ENCODE measurements at places on chromosomes 13 and 19.

DNA sequence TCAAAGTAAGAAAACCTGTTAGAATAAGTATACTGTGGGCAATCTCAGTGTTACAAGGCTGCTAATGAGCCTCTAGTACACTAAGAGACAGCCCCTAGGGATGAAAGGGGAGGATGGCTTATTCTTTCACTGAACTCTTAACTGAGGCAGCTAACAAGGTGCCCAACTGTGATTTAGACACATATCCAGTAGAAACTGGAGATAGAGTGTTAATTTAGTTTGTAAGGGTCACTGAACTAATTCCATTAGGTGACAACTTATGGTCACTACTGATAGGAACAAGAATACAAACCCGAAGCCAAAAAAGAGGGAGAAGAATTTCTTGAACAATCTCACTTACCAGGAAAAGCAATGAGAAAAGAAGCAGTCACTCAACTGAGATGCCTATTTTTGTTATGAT, 1010.6 kb downstream of the PCDH9 start:
- DNase-seq = no peak

GRCh38 chr19:49447485-49448431, 3.9 kb downstream of the PIH1D1 start:
- no peak for DNase-seq

DNA sequence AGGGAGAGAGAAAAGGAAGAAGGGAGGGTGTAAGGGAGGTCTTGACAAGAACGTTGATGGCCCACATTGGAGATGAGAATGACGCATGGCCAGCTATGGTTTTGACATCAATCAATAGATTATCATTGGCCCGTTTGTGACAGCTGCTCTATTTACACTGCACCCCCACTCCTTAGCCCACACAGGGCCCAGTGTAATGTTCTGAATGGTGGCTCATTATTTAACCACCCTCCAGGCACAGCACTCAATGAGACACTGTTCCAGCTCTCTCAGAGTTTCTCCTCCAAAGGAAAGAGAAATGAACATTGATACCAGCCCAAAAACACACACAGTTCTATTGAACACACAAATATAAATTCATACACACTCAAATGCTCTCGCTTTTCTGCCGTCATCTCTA, 173.0 kb upstream of the IPO5 start:
- DNase-seq = no peak

DNA sequence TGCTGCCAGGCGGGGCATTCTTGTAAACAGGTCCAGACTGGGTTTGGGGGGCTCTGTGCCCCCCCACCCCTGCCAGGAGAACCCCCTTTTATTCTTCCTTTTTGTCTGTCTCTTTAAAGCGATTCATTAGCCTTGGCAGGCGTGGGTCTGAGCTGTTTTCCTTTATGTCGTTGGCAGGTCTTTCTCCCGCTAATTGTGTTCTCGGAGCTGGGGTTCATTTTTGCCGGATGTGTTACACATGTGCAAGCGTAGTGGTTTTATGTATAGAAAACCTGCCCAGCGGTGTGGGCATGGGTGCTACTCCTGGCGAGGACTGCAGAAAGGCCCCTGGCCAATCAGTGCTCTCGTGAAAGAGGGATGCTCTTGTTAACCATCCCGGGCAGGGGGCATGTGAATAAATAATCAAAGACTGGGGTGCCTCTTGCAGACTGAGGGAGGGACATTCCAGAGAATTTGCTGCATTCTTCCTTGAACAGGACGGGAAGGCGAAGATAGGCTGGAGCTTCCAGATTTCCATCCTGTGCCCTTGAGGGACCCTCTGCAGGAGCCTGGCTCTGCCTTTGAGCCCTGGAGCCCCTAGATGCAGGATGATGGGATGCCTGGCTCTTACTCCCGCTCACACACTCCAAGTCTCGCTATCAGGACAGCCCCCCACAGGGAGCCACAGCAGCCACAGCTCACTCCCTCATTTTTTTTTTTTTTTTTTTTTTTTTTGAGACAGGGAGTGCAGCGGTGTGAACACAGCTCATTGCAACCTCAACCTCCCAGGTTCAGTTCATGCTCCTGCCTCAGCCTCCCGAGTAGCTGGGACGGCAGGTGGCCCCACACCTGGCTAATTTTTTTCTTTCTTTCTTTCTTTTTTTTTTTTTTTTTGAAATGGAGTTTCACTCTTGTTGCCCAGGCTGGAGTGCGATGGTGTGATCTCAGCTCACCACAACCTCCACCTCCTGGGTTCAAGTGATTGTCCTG, 14.1 kb downstream of the CARM1 start:
- no peak for DNase-seq

DNA sequence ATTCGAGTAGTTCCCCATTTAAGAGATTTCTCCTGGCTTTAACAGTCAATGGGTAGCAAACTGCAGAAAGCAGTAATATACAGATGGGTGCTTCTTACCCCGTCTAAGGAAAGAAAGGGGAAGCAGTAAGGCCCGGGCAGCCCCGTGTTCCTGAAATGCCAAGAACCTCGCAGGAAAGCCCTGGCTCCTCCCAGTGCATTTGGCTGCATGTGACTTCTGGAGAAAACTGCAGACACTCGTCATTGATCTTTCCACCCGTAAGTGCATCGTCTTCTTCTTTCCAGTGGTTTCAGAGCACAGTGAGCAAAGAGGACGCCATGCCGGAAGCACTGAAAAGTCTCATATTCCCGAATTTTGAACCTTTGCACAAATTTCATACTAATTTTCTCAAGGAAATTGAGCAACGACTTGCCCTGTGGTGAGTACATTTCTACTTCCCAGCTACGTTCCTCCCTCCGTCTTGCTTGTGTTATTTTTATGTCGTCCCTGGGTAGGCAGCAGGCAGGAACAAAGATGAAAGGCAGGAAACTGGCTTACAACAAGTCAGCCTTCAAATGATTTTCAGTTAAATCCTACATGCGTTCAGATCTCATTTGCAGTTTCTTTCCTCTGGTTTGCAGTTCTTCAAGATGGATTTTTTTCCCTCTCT, 165.2 kb downstream of the STK24 start:
- no peak for DNase-seq

GRCh38 chr19:1851654-1852580, 3.6 kb upstream of the REXO1 start:
- DNase-seq = peak; percentile 64

GRCh38 chr19:49546825-49547565, 19.2 kb downstream of the RCN3 start:
- DNase-seq = peak; percentile 49

DNA sequence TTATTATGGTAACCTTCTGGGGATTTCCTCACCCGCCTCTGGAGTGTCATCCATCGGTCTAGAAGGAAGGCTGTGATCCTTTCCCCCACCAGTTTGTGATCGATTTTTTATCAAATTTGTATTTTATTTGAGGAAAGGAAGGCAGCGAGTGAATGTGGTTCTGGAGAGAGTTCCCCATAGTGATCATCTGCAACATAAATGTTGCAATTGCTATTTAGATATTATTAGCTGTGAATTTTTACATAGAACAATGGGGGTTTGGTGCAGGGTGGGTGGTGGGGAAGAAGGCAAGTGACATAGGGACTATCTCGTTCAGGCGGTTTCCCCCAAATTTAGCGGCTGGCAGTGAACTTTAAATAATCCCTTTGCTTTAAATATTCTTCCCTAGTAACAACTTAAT, 1.2 kb downstream of the CDK8 start:
- no peak for DNase-seq

DNA sequence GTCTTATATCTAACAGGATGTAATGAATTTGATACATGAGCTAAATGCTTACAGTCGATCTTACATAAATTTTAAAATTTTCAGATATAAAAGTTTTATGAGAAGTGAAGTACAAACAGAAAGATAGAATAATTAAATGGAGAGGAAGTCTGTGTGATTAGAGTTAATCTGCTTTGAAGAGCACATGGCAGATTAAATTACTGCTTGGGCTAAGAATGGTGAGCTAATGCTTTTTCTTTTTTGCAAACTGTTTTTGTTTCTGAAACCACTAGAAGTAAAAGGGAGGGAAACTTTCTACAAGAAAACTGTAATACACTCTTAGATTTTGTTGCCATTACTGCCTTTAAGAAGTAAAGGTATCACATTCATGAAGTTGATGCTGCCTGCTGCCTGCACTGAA, 96.3 kb upstream of the SPRY2 start:
- DNase-seq = no peak

DNA sequence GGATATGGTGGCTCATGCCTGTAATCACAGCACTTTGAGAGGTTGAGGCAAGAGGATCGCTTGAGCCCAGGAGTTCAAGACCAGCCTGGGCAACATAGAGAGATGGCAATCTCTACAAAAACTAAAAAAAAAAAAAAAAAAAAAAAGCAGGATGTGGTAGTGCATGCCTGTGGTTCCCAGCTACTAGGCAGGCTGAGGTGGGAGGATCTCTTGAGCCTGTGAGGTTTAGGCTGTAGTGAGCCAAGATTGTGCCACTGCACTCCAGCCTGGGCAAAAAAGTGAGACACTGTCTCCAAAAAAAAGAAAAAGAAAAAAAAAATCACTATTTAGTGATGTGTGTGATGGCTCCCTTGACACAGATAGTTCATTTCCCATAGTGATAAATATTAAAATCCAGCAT, 365.0 kb upstream of the NBEA start:
- no peak for DNase-seq

- DNase-seq = no peak
Observed at GRCh38 chr13:100203696-100204367, 114.9 kb downstream of the PCCA start.

- DNase-seq = no peak
Observed at GRCh38 chr19:28019901-28020300, 1193.0 kb downstream of the UQCRFS1 start.

GRCh38 chr19:15304140-15304705, 28.1 kb downstream of the BRD4 start:
- no peak for DNase-seq

GRCh38 chr13:108315273-108315672, 45.8 kb downstream of the TNFSF13B start:
- no peak for DNase-seq

DNA sequence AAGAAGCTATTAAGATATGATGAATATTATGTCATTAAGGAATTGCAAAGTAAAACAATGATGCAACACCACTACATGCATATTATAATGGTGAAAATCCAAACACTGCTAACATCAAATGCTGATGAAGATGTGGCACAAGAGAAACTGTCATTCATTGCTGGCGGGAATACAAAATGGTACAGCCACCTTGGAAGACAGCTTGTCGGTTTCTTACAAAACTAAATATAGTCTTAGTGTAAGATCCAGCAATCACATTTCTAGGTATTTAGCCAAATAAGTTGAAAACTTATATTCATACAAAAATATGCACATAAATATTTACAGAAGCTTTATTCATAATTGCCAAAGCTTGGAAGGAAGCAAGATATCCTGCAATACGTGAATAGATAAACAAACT, 114.9 kb upstream of the EDNRB start:
- DNase-seq = no peak

DNA sequence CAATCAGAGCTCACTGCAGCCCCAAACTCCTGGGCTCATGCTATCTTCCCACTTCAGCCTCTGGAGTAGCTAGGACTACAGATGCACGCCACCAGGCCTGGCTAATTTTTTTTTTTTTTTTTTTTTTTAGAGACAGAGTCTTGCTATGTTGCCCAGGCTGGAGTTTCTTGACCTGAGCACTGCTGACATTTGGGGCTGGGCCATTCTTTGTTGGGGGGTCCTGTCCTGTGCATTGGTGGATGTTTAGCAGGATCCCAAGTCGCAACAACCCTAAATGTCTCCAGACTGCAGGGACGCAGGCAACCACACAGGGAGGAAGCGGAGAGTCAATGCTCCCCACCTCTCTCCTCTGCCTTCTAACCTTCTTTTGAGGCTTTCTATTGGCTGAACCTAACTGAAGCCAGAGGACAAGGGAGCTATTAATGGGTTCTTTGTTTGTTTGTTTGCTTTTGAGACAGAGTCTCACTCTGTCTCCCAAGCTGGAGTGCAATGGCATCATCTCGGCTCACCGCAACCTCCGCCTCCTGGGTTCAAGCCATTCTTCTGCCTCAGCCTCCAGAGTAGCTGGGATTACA, 58.3 kb upstream of the ADGRE5 start:
- DNase-seq = no peak

DNA sequence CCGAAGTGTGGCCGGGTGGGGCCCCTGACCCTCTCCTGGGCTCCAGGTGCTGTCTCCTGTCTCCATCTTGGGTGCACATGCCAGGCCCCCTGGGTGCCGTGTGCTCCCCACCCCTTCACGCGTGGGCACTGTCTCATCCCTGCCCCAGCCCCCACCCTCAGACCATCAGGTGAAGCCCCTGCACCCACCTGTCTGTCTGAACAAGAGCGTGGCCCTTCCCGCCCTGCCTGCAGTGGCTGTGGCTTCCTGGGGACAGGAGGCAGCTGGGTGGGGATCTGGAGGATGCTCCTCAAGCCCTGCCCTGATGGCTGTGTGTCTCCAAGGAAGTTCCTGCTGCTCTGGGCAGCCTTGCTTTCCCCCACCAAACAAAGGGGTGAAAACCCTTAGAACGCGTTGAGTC, 2.2 kb downstream of the PRR22 start:
- no peak for DNase-seq

DNA sequence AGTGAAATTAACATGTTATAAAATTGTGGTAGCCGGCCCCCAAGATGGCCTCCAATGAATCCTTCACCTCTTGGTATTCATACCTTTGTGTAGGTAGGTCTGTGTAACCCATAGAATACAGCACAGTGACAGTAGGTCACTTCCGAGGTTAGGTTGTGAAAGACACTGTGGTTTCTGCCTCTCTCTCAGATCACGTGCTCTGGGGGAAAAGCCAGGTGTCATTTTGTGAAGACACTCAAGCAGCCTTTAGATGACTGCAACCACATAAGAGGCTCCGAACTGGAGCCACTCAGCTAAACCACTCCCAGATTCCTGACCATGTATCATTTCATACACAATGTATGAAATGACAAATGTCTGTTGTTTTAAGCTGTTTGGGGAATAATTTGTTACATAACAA, 9.8 kb upstream of the USPL1 start:
- peak; percentile 53 for DNase-seq

DNA sequence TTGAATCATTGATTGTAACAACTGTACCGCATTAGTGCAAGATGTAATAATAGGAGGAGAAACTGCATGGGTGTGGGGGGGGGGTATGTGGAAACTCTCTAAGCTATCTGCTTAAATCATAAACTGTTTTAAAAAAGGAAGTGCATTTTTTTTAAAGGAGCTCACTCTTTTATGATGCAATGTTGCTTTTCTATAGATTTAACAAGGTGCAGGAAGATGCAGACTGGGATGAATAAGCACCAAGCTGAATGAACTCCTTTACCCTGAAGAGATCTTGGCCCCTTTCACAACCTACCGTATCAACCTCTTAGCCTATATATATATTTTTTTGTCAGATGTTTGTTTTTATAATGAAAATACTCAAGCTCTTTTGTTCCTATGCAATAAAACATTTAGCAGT, 95.9 kb downstream of the AKAP11 start:
- no peak for DNase-seq

DNA sequence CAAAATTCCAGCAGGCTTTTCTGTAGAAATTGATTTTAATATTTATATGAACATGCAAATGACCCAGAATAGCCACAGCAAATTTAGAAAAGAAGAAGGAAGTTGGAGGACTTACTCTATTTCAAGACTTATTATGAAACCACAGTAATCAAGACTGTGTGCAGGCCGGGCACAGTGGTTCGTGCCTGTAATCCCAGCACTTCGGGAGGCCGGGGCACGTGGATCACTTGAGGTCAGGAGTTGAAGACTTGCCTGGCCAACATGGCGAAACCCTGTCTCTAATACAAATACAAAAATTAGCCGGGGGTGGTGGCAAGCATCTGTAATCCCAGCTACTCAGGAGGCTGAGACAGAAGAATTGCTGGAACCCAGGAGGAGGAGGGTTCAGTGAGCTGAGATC, 6.0 kb upstream of the FFAR2 start:
- no peak for DNase-seq

- DNase-seq = no peak
Observed at GRCh38 chr19:41626877-41627276, at the start of gene CEACAM4. CEACAM4 (minus strand) TSS chr19:41627074; CDS start chr19:41626963, 111 bp downstream.

- DNase-seq = no peak
Observed at GRCh38 chr13:47897411-47898050, 103.5 kb downstream of the SUCLA2 start.

Measured in activated CD4-positive, alpha-beta T cell treated with anti-CD3 and anti-CD28 coated beads, Interleukin-2, amount 50 U/mL, for 1 hour (primary cell).